Vagina (tissue), 2 donors: ENCODE measurements at places on chromosomes 2 and 18.

DNA sequence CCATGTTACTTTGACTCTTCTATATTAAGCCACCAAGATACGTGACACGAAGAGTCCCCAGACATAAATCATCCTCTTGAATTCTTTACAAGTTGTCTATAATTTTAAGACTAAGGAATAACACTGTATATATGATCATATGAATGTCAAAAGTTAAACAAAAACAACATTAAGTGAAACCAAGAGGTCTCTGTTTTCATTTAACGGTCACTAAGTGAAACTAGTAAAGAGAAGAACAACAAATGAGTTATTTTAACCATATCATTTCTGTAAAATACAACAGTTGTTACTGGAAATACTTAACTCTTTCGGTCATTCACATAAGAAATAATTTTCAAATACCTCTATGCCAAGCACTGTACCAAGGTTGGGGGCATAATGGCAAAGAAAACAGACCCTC is 45.7 kb upstream of the STK17B start:
- H3K4me3 ChIP-seq = no peak overlapping the region
- DNase-seq = no peak
- H3K36me3 ChIP-seq = no peaks in the 10 kb centered on the region
- no peaks in the 10 kb centered on the region for H3K4me1 ChIP-seq

DNA sequence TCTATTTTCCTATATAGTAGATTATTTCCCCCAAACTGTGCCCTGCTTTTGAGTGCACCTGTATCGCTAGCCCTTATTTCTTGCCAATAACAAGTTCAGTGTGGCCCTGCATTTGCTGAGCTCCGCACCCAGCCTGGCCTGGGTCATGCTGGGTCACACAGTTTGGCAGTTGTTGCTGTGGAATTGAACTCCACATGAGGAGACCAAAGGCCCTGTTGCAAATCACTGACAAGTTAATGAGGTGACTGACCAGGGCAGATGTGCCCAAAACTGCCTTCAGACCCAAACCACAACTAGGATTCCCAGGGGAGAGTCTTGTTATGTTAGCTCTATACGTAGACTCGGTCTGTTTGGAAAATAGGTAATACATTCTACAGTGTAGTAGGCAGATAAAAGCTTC is 31.0 kb downstream of the COL4A4 start:
- H3K4me3 ChIP-seq = no peak overlapping the region
- H3K27me3 ChIP-seq = no peaks in the 10 kb centered on the region
- no peak overlapping the region for H3K27ac ChIP-seq
- H3K36me3 ChIP-seq = no peaks in the 10 kb centered on the region

DNA sequence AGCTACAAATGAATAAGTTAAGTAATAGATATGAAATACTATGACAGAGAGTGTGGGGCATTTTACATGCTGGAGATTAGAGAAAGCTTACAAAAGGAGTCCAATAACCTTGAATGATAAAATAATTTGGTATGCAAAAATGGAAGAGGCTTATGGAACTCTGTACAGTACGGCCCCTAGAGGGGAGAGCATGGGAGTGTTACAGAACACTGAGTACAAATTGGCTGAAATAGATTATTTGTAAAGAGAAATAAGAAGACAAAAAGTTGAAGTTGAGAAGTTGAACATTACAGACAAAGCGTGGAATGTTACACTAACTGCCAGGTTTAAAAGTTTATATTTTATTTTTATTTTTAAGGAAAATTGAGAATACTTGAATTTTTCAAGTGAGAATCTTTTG is 192.1 kb upstream of the DOK6 start:
- no peak for DNase-seq
- no peak overlapping the region for H3K27ac ChIP-seq
- no peaks in the 10 kb centered on the region for H3K36me3 ChIP-seq
- no peaks in the 10 kb centered on the region for H3K27me3 ChIP-seq

GRCh38 chr18:64707052-64707451 is 558.2 kb upstream of the LINC00305 start:
- no peak overlapping the region for H3K4me3 ChIP-seq
- H3K27me3 ChIP-seq = no peaks in the 10 kb centered on the region
- no peaks in the 10 kb centered on the region for H3K4me1 ChIP-seq
- H3K36me3 ChIP-seq = no peaks in the 10 kb centered on the region
- H3K27ac ChIP-seq = no peak overlapping the region

DNA sequence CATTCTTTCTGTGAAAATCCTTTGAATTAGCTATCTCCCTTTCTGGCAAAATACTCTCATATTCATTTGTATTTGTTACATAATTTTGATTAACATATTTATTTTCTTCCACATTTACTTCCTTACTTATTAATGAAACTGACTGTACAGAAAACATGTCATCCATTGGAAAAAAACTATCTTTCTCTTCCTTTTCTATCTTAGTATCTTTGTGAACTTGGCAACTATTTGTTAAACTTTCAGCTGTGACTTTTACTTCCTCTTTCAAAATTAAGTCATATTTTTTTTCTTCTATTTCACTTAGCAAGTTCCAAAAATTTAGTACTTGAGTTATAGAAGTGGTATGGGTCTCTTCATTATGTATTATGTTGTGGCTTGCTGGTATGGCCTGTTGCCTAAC is 2.6 kb downstream of the RAD51AP2 start:
- H3K36me3 ChIP-seq = no peaks in the 10 kb centered on the region
- no peak overlapping the region for H3K4me3 ChIP-seq
- H3K27me3 ChIP-seq = no peaks in the 10 kb centered on the region
- no peak for DNase-seq
- no peak overlapping the region for H3K27ac ChIP-seq

GRCh38 chr2:138559641-138560040 is 58.1 kb downstream of the SPOPL start:
- H3K27ac ChIP-seq = no peak overlapping the region
- no peaks in the 10 kb centered on the region for H3K27me3 ChIP-seq
- H3K4me3 ChIP-seq = no peak overlapping the region
- H3K36me3 ChIP-seq = peaks cover 14% of the 10 kb centered on the region

DNA sequence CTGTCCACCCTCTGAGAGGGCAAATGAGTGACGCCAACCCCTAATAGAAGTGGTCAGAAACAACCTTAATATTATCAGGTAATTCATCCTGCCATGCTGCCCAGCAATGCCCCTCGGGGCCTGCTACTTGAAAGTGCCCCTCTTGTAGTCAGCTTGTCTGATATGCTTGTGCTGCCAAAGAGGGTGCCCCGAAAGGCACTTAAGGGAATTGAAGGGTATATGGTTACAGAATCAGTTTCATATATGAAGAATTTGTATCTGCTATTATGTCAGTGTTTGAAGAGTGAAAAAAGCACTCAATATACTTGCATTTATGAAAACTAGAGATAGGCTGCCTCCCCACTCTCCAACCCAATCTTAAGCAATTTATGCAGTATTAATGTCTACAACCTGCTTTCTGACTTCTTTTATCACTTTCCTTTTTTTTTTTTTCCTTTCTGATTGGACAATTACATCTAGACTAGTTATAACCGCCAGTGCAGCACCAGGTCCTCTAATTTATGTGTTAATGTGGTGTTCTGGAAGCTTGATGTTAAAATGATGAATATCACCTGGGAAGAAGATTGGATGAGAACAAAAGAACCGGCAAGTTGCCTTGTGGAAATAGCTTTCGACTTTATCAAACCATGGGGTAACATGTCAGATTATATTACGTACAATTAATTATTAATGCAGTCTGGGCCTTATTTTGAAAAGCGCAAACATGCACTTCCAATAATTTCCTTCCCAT is 646.9 kb upstream of the ACVR2A start:
- H3K27me3 ChIP-seq = no peaks in the 10 kb centered on the region
- DNase-seq = no peak
- no peaks in the 10 kb centered on the region for H3K36me3 ChIP-seq
- no peak overlapping the region for H3K4me3 ChIP-seq
- H3K27ac ChIP-seq = no peak overlapping the region
- H3K4me1 ChIP-seq = no peaks in the 10 kb centered on the region

DNA sequence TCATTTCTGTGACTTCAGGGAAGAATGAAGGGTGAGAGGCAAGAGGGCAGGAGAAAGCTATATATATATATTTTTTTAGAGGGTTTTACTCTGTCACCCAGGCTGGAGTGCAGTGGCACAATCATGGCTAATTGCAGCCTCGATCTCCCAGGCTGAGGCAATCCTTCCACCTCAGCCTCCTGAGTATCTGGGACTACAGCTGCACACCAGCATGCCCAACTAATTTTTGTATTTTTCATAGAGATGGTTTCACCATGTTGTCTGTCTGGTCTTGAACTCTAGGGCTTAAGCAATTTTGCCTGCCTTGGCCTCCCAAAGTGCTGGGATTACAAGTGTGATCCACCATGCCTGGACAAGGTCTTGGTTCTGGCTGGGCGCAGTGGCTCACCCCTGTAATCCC is 3.4 kb downstream of the ATIC start:
- no peak overlapping the region for H3K4me3 ChIP-seq
- DNase-seq = no peak
- H3K27ac ChIP-seq = no peak overlapping the region
- peaks cover 15% of the 10 kb centered on the region for H3K36me3 ChIP-seq
- no peaks in the 10 kb centered on the region for H3K27me3 ChIP-seq
- H3K4me1 ChIP-seq = peaks cover 20% of the 10 kb centered on the region

- no peak overlapping the region for H3K27ac ChIP-seq
- no peak overlapping the region for H3K4me3 ChIP-seq
- H3K36me3 ChIP-seq = no peaks in the 10 kb centered on the region
- peaks cover 7% of the 10 kb centered on the region for H3K4me1 ChIP-seq
Observed at GRCh38 chr2:216985658-216986141, 125.8 kb upstream of the TNP1 start.

DNA sequence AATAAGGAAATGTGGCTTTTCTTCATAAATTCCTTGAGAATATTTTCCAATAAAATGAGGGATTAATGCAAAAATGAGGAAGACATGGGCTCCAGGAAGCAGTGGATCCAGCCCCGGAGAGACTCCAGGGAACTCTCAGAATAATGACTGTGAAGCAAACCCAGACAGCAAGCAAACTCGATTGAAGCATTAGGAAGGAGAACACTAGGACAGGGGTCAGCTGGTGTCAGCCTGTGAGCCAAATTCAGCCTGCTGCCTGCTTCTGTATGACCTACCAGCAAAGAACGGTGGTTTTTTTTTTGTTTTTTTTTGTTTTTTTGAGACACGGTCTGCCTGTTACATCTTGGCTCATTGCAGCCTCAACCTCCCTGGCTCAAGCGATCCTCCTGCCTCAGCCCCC is 274.3 kb upstream of the FBXO11 start:
- H3K27ac ChIP-seq = no peak overlapping the region
- H3K4me3 ChIP-seq = no peak overlapping the region
- DNase-seq = no peak
- H3K27me3 ChIP-seq = no peaks in the 10 kb centered on the region
- H3K36me3 ChIP-seq = no peaks in the 10 kb centered on the region
- H3K4me1 ChIP-seq = no peaks in the 10 kb centered on the region

GRCh38 chr2:111138839-111139238 is 18.1 kb downstream of the BCL2L11 start:
- no peak overlapping the region for H3K4me3 ChIP-seq
- peaks cover 5% of the 10 kb centered on the region for H3K36me3 ChIP-seq
- no peaks in the 10 kb centered on the region for H3K27me3 ChIP-seq
- H3K27ac ChIP-seq = no peak overlapping the region

GRCh38 chr18:58615140-58616132 is 13.5 kb downstream of the ALPK2 start:
- no peaks in the 10 kb centered on the region for H3K4me1 ChIP-seq
- H3K27ac ChIP-seq = no peak overlapping the region
- no peak overlapping the region for H3K4me3 ChIP-seq
- no peaks in the 10 kb centered on the region for H3K36me3 ChIP-seq
- H3K27me3 ChIP-seq = no peaks in the 10 kb centered on the region
